ENCODE measurements at places on chromosomes 12 and 14. TPM values are rescaled to one million over a fixed set of nuclear protein-coding genes. Genes with fewer than 3 reads are reported as not detected.

TEX22 gene
- total RNA-seq, result not detected

ISM2 gene
- total RNA-seq, result 0.14 TPM

CNIH1 gene
- 133 TPM for total RNA-seq

DEGS2 gene
- 3.4 TPM for total RNA-seq

MBIP gene
- 4.0 TPM for total RNA-seq

FAM222A gene
- 0.46 TPM for total RNA-seq

BMP4 gene
- total RNA-seq, result 1.3 TPM

SERPINA10 gene
- total RNA-seq, result not detected

SIX4 gene
- total RNA-seq, result 14.9 TPM

TPCN1 gene
- 13.2 TPM for total RNA-seq

CBLN3 gene
- total RNA-seq, result 0.56 TPM

SLC17A8 gene
- total RNA-seq, result not detected

ESR2 gene
- total RNA-seq, result 0.05 TPM

CLEC9A gene
- not detected for total RNA-seq

CLEC2A gene
- not detected for total RNA-seq

HNRNPC gene
- total RNA-seq, result 791 TPM

MIPOL1 gene
- total RNA-seq, result 8.4 TPM

RIPK3 gene
- 5.4 TPM for total RNA-seq

CLEC1B gene
- not detected for total RNA-seq

MRPL42 gene
- 61.9 TPM for total RNA-seq

TSHR gene
- not detected for total RNA-seq

SCNN1A gene
- total RNA-seq, result 91.7 TPM

COX14 gene
- total RNA-seq, result 57.8 TPM

BMAL2 gene
- total RNA-seq, result 47.3 TPM

ETV6 gene
- total RNA-seq, result 10.4 TPM

KRT73 gene
- not detected for total RNA-seq
